ENCODE measurements at places on chromosomes 11 and 22.

DNA sequence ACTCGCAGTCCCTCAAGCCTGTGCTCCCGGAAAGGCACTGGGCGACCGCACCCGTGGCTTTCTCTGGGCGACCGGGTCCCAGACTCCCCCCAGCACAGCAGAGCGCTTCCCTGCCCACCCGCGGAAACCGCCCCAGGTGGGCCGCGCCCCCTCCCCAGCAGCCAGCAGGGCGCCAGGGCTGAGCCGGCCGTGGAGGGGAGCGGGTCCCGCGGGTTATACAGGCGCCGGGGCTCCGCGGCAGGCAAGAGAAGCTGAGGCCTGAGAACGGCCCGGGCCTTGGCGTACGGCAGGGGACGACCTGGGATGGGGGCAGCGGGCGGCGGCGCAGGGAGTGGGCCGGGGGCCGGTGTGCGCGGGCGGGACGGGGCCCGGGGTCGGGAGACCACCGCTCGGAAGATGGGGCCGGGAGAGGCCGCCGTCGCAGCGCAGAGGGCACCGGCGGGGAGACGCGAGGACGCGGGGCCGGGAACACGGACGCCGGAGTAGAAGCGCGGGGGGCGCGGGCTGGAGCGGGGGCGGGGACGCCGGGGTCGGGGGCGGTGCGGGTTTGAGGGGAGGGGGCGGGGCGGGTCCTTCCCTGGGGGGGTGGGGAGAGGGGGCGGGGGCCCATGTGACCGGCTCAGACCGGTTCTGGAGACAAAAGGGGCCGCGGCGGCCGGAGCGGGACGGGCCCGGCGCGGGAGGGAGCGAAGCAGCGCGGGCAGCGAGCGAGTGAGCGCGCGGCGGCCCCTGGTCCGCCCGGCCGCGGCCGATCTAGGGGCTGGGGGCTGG lies at the start of gene MDK:
MDK (plus strand) TSS at position 622 of the 771 bp plus-strand sequence. CDS start 389 bp downstream, outside the sequence.
- DNase-seq = no peak

DNA sequence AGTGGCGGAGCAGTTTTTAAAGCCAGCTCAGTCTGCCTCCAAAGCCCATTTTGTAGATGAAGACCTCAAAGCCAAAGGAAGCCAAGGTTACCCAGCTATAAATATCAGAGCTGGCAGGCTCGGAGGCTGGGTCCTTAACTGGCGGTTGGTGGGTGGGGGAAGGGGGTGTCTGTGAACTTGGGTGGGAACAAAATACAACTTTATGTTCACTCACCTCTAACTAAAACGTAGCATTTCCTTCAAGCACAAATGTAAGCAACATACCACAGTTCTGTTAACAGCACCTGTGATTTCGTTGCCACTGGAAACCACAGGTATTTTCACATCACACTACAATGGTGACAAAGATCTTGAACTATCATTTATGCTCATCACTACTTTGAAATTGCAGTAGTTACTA lies 99.7 kb upstream of the SYT13 start:
- DNase-seq = no peak

DNA sequence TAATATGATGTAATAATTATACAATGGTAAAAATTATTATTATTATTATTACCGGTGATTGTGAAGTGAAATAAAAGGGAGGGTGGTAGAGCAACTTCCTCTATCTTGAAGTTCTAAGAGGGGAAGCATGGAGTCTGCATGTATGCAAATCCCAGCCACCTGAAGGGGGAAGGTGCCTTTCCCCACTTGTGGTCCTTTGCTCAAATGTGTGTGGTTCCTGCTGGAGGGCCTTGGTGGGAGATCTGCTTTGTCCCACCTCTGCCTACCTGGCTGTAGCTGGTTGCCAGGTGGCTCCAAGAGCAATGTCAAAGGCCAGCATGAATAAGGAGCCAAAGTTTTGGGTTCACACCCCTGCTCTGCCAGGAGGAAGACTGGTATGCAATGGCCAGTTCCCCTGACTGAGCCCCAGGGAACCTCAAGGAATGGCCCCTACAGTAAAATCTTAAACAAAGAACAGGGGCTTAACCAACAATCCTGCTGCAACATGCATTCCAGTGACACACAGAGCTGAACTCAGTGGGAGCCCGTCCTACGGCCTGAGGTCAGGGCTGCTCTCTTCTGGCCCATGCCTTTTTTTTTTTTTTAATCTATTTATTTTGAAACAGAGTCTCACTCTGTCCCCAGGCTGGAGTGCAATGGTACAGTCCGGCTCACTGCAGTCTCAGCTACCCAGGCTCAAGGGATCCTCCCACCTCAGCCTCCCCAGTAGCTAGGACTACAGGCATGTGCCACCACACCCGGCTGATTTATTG lies 8.5 kb downstream of the TMEM132A start:
- no peak for DNase-seq

- DNase-seq = no peak
These were observed 640.9 kb downstream of the BRD1 start for GRCh38 chr22:49186762-49187161.
